Adrenal gland (tissue), 19 donors: ENCODE measurements at places on chromosomes 12 and 14. TPM values are rescaled to one million over a fixed set of nuclear protein-coding genes. Genes with fewer than 3 reads are reported as not detected.

- no peak for DNase-seq
- peaks cover 23% of the 10 kb centered on the region for H3K4me1 ChIP-seq
- H3K27ac ChIP-seq, result no peak overlapping the region
- H3K27me3 ChIP-seq, result no peaks in the 10 kb centered on the region
- H3K36me3 ChIP-seq, result no peaks in the 10 kb centered on the region
Measured at GRCh38 chr12:25992026-25992782, 33.7 kb downstream of the RASSF8 start.

KANSL2 gene
- 21.3 TPM for total RNA-seq

PRH2 gene
- not detected for total RNA-seq

DNA sequence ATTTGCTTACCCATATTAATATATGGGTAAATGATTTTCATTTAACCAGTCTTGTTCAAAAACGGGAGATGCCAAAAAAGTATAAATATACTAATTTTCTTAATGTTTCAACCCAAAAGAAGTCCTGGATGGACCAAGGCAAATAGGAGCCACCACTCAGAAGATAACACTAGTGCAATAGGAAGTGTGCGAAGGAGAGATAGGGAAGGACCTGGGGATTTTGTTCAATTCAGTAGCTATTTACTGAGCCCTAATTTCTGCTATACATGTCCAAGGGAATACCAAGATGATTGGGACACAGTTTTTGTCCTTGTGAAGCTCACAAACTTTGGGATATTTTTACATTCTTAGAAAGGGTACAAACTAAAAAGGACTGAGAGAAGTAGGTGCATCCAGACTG, 1.5 kb downstream of the CMAS start:
- H3K4me3 ChIP-seq, result no peak overlapping the region
- H3K36me3 ChIP-seq, result no peaks in the 10 kb centered on the region
- H3K4me1 ChIP-seq, result peaks cover 16% of the 10 kb centered on the region
- no peak overlapping the region for H3K27ac ChIP-seq
- no peaks in the 10 kb centered on the region for H3K27me3 ChIP-seq

DNA sequence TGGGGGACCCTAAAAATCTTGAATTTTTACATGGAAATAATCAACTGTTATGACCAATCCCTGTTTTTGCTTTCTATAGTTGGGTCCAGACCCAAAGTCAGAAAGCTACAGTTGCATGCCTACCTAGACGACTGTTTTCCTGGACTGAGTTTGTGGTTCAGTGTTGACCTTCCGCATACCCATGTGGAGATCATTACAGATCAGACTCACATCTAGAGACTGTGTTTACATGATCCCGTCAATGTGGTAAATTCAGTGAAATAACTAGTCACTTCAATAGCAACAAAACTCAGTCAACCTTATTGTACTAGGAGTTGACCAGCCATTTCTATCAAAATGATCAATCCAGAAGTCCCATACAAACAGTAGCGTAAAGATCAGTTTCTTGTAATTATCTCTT, 257.6 kb downstream of the EGLN3 start:
- DNase-seq, result no peak
- no peaks in the 10 kb centered on the region for H3K4me1 ChIP-seq
- no peaks in the 10 kb centered on the region for H3K36me3 ChIP-seq
- no peak overlapping the region for H3K27ac ChIP-seq

GRCh38 chr12:103771466-103771865, 69.6 kb downstream of the NT5DC3 start:
- H3K4me3 ChIP-seq, result no peak overlapping the region
- no peak overlapping the region for H3K27ac ChIP-seq
- peaks cover 10% of the 10 kb centered on the region for H3K4me1 ChIP-seq
- H3K27me3 ChIP-seq, result no peaks in the 10 kb centered on the region
- peak; percentile 43 for DNase-seq
- H3K36me3 ChIP-seq, result peaks cover 1% of the 10 kb centered on the region

DNA sequence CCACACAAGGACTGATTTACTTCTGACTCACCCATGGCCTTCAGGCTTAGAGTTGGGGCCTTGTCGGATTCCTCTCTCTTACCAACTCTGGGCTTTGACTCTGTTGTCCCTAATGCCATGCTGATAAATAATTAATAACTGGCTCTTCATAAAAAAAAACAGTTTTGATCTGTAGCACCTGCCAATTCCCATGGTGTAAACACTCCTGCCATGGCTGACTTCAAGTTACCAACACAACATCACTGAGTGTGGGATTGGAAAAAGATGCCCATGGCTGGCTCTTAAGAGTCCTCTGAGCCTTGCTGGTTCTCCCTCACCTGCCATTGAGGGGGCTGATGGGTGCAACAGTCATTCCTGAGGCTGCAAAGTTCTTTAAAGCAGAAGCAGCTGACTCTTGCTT, 104.8 kb downstream of the KIF26A start:
- H3K27ac ChIP-seq, result no peak overlapping the region
- H3K4me1 ChIP-seq, result no peaks in the 10 kb centered on the region
- H3K36me3 ChIP-seq, result no peaks in the 10 kb centered on the region

DNA sequence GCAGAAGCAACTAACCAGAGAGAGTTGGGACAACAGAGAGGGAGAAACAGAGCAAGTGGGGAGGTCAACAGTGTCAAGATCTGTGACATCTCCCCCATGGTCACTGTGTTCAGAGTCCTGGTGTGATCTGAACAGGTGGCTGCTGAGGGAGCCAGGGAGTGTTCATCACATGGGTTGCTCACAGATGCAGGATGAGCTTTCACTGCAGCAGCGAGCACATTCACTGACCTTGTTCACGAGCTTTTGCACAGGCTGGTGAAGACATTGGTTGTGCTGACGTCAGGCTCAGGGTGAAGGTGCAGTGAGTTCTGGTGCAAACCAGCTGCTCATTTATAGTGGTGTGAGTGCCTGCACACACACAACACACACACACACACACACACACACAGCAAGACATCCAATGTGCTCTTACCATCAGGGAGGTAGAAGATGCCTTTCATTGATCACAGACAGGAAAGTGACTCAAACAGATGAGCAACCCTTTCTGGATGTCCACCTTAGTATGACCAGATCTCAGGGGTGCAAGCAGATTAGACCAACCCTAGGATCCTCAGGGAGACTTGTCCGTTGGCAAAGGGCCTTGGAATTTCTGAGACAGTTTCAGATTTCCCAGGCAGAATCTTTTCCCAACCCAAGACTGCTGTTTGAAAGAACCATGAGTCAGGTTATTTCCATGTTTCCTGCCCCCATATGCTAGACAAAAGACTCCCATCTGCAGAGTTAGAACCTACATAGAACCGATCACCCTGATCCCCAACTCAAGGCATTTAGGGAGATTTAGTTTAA, 44.3 kb upstream of the OR10AD1 start:
- no peaks in the 10 kb centered on the region for H3K4me1 ChIP-seq
- H3K4me3 ChIP-seq, result no peak overlapping the region
- DNase-seq, result peak; percentile 18
- no peaks in the 10 kb centered on the region for H3K36me3 ChIP-seq
- H3K27me3 ChIP-seq, result no peaks in the 10 kb centered on the region

- no peak for DNase-seq
- no peak overlapping the region for H3K27ac ChIP-seq
- peaks cover 19% of the 10 kb centered on the region for H3K4me1 ChIP-seq
- H3K4me3 ChIP-seq, result no peak overlapping the region
- no peaks in the 10 kb centered on the region for H3K36me3 ChIP-seq
Measured at GRCh38 chr12:65827342-65827741, 3.1 kb downstream of the HMGA2 start.

DNA sequence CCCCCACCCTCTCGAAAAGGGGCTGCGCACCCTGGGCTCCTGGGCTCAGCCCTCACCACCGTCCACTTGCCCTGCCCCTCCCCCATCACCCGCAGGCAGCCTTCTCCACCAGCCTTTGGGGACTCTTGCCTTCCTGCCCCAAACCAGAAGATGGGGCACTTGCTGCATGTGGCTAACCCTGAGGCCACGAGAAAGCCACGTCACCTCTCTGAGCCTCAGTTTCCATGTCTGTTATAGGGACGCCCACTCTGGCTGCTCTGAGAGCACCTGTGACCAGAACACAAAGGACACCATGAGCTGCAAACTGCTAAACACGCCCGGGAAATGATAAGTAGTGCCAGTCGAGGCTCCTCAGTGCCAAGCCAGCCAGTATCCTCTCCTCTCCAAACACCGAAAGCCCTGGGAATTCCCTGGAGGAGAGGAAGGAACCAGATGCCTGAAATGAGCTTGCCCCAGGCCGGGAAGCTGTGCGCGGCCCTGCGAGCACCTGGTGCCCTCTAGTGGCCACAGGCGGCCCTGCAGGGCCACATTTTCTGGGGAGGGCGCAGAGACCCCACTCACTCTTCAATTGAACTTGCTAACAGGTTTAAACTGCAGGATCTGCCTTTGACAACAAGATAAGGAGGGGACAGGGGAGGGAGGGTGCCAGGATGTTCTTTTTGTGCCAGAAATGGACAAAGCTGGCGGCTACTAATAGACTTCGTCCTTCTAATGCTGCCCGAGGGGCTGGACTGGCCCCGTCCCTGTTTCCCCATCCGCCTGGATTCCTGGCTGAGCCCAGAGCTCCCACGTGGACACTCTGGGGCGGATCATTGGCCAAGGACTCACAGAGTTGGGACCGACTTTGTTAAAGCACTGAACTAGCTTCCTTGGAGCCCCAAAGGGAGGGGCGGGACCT, 10.2 kb upstream of the SERPINA9 start:
- no peaks in the 10 kb centered on the region for H3K27me3 ChIP-seq
- no peak overlapping the region for H3K4me3 ChIP-seq
- no peak overlapping the region for H3K27ac ChIP-seq
- no peaks in the 10 kb centered on the region for H3K4me1 ChIP-seq
- no peaks in the 10 kb centered on the region for H3K36me3 ChIP-seq
- peak; percentile 55 for DNase-seq

DNA sequence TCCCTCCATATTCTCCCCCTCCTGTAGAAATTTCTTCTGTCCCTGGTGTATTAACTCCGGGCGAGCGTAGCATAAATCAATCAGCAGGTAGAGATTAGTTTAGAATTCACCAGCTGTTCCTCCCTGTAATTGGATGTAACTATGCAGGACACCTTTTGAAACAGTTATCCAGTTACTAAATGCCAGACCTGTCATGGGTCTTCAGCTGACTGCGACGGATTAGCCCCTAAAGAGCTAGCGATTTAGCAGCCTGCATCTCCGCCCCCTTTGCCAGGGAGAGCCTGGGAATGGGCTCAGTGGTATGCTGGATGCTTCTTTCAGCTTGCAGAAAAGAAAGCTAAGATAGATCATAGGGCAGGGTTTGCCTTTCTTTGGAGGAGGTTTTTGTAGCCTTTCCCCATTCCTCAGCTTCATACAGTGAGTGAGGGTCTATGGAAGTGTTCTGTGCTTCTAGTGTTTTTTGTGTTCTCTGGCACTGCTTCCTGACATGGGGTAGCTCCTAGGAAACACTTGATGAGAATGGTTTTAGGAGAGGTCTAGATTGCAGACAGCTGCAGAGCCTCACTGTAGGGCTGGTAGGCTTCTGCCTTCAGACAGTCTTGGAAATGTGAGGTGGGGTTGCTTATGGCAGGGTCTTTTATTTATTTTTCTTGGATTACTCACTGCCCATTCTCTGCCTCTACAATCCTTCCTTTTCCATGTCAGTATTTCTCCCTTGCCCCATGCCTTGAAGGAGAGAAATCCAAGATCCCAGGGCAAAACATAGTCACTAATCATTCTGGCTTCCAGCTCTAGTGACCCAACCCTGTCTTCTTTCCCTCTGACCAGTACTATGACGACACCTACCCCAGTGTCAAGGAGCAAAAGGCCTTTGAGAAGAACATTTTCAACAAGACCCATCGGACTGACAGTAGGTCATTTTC, 16.7 kb downstream of the COPZ1 start:
- DNase-seq, result no peak
- no peaks in the 10 kb centered on the region for H3K27me3 ChIP-seq
- no peak overlapping the region for H3K4me3 ChIP-seq
- peak overlapping the region; percentile 9 for H3K27ac ChIP-seq

GRCh38 chr14:31877255-31877798, 199.8 kb upstream of the ARHGAP5 start:
- no peak overlapping the region for H3K4me3 ChIP-seq
- H3K27me3 ChIP-seq, result no peaks in the 10 kb centered on the region
- H3K36me3 ChIP-seq, result no peaks in the 10 kb centered on the region
- no peak overlapping the region for H3K27ac ChIP-seq
- DNase-seq, result no peak
- peaks cover 7% of the 10 kb centered on the region for H3K4me1 ChIP-seq

KERA gene
- total RNA-seq, result not detected

DNA sequence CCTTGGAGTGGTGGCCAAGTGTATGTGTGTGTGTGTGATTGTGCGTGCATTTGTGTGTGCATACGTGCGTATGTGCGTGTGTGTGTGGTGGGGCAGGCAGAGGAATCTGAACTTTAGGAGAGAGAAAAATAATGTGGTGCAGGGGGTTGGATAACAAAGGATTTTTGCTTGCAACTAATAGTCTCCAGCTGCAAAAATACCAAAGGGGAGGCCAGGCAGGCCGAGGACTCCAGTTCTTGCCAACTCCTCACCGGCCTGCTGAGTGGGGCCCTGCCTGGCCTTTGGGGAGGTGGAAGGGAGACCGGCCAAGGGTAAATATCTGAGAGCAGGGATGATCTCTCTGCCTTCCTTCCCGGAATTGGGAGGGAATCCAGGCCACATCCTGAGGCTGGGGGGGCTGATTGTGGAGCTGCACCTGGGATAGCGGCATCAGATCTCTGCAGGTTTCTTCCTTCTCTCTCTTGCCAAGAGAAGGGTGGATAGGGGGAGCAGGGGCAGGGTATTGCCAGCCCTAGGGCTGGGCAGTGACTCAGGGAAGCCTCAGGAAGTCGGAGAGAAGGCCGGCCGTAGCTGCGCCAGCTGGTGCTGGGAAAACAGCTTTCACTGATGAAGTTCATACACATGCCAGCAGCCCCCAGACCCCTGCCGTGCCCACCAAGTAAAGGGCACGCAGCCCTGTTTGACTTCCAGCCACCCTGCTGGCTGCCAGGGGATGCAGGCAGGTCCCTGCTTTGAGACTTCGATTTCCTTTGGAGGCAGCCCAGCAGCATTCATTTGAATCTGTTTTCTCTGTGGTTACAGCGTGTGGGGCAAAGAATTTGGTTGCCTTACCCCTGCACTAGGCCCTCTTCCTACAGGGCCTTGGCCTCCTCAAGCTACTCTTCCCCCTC, 4.6 kb upstream of the LRP1-AS start:
- no peaks in the 10 kb centered on the region for H3K27me3 ChIP-seq
- peaks cover 32% of the 10 kb centered on the region for H3K4me1 ChIP-seq
- no peak for DNase-seq
- H3K4me3 ChIP-seq, result no peak overlapping the region
- H3K36me3 ChIP-seq, result peaks cover 21% of the 10 kb centered on the region

DNA sequence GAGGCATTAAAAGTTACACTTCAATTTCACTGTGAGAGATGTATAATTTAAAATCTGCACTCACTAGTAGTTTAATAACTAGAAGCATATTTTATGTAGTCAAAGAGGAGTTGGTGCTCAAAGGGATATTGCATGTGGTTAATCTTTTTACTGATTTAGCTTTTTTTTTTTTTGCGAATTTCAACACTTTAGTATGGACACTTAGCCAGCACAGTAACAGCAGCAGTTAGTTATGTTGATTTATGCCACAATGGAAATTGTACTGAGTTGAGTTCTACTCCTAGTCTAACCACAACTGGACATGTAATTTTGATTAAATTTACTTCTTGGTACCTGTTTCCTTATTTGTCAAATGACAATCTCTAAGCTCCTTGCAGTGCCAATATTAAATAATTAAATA, 104.2 kb downstream of the RERG start:
- no peaks in the 10 kb centered on the region for H3K27me3 ChIP-seq
- H3K27ac ChIP-seq, result no peak overlapping the region
- DNase-seq, result no peak
- peaks cover 12% of the 10 kb centered on the region for H3K4me1 ChIP-seq
- H3K4me3 ChIP-seq, result no peak overlapping the region

IQSEC3 gene
- total RNA-seq, result 0.13 TPM
